ENCODE measurements at places on chromosomes 6 and 20. TPM values are rescaled to one million over a fixed set of nuclear protein-coding genes. Genes with fewer than 3 reads are reported as not detected.

GRCh38 chr20:58569241-58570125, 54.3 kb upstream of the APCDD1L start:
- H3K4me1 ChIP-seq = no peaks in the 10 kb centered on the region
- H3K27ac ChIP-seq = no peak overlapping the region
- no peaks in the 10 kb centered on the region for H3K27me3 ChIP-seq
- no peak overlapping the region for H3K4me3 ChIP-seq
- H3K36me3 ChIP-seq = no peaks in the 10 kb centered on the region
- DNase-seq = no peak

Gene MOXD1
- not detected for polyA plus RNA-seq

Gene ASF1A
- 14.4 TPM for polyA plus RNA-seq

- H3K27me3 ChIP-seq = peaks cover 89% of the 10 kb centered on the region
- no peak for DNase-seq
- H3K4me3 ChIP-seq = no peak overlapping the region
- no peaks in the 10 kb centered on the region for H3K36me3 ChIP-seq
- H3K27ac ChIP-seq = no peak overlapping the region
Measured at GRCh38 chr6:50831186-50831585, 12.5 kb downstream of the TFAP2B start.

Gene LY6G6C
- polyA plus RNA-seq = not detected

DNA sequence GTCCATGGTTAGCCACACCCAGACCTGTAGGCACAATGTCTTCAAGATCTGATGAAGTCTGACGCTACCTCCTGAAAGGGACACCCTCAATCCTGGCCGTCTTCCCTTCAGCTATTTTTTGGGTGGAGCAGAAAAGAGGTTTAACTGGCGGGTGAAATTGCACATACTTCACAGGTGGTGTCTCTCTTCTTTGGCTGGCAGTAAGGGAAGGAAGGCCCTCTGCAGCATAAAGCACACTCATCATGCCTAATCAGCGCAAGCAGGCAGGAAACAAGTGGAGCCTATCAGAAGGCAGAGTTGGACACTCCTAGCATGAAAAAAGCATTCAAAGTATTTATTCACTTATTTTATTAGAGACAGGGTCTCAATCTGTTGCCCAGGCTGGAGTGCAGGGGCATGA, 32.9 kb downstream of the PNLDC1 start:
- no peak overlapping the region for H3K27ac ChIP-seq
- H3K27me3 ChIP-seq = no peaks in the 10 kb centered on the region
- no peak overlapping the region for H3K4me3 ChIP-seq
- no peaks in the 10 kb centered on the region for H3K36me3 ChIP-seq

DNA sequence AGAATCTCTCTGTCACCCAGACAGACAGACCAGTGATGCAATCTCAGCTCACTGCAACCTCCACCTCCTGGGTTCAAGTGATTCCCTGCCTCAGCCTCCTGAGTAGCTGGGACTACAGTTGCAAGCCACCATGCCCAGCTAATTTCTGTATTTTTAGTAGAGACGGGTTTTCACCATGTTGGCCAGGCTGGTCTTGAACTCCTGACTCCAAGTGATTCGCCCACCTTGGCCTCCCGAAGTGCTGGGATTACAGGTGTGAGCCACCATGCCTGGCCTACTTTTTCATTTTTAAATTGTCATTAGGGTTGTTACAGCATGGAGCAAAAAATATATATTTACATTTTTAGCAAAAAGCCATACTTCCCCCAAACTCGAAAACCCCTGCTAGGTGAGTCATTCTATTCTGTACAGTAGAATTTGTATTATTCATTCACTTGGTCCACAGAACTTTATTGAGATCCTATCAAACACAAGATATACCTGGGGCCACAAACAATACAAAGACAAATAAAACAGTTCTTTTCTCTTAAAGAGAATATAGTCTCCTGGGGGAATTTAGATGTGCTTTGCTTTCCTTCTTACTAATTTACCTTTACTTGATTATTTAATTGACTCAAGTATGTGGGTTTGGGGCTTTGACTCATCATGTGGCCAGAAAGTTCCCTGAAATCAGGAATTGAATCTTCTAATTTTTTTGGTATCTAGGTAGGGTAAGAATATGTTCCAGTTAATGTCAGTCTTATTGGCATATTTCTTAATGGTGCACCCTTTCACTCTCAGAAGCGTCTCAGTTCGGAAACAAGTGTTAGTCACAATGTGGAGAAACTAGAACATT, 16.6 kb upstream of the CCND3 start:
- no peaks in the 10 kb centered on the region for H3K27me3 ChIP-seq
- H3K27ac ChIP-seq = no peak overlapping the region
- no peak overlapping the region for H3K4me3 ChIP-seq
- no peaks in the 10 kb centered on the region for H3K36me3 ChIP-seq
- H3K4me1 ChIP-seq = peaks cover 10% of the 10 kb centered on the region

DNA sequence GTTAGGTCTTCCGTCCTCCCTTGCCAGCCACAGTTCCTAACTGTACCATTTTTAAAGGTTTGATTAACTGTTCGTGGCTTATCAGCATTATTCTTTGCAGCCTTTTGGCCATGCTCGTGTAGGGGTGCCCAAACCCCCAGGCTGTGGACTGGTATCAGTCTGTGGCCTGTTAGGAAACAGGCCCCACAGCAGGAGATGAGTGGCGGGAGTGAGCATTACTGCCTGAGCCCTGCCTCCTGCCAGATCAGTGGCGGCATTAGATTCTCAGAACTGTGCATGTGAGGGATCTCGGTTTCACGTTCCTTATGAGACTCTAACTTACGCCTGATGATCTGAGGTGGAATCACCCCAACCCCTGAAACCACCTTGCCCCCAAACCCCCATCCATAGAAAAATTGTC, 79.3 kb downstream of the TBC1D7 start:
- DNase-seq = no peak
- no peak overlapping the region for H3K4me3 ChIP-seq
- H3K36me3 ChIP-seq = no peaks in the 10 kb centered on the region
- no peaks in the 10 kb centered on the region for H3K27me3 ChIP-seq
- peaks cover 21% of the 10 kb centered on the region for H3K4me1 ChIP-seq

Gene PRDM13
- polyA plus RNA-seq = not detected

DNA sequence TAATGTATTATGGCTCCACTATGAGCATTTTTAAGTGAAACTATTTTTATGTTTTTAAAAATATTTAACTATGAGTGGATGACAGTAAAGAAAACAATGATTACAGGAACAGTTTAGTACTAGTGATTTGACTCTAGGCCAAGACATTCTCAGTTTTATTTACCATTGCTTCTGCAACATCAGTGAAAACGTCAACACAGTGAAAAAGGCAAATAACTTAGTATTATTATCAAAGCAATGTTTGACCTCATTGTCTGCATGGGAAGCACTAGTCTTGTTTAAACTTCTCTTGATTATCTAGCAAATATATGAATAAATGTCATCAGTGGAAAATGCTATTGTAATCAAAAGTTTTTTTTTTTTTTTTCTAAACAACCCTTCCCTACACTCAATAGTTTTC, 165.0 kb downstream of the HTR1B start:
- H3K27ac ChIP-seq = no peak overlapping the region
- DNase-seq = no peak
- H3K4me1 ChIP-seq = no peaks in the 10 kb centered on the region
- no peak overlapping the region for H3K4me3 ChIP-seq

DNA sequence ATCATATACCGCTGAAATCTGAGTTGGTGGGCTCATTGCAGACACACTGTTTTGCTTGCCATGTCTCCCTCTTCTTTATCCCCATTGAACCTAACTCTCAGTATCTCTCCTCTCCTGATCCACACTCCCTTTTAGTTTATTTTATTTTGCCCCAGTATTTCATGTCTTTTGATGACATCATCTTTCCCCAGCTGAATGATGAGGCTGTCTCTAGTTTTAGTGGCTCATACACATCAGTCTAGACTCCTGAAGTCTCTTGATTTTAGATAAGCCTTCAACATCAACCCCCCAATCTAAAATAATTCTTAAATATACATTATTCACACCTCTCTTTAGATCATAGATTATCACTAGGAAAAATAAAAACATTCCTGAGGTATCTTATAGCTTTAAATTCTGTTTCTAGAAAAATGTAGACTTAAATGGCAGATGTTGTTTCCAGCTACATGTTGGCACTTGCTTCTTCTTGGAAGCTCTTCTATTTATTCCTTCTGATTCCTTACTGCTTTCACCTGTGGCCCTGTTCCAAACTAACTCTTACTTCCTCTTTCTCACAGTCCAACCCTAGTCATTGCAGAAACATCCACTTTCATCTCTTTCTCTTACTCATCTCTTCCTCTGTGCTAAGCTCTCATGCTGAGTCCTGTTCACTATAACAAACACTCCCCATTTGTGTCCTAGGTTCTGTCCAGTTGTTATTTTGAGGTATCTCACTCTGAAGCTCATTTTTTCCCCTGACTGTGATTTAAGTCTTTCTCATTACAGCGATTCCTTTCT, 191.9 kb upstream of the SLC35B3 start:
- no peak overlapping the region for H3K4me3 ChIP-seq
- no peaks in the 10 kb centered on the region for H3K36me3 ChIP-seq
- no peak for DNase-seq

Gene EYA4
- polyA plus RNA-seq = not detected

Gene ZNF311
- 0.05 TPM for polyA plus RNA-seq

DNA sequence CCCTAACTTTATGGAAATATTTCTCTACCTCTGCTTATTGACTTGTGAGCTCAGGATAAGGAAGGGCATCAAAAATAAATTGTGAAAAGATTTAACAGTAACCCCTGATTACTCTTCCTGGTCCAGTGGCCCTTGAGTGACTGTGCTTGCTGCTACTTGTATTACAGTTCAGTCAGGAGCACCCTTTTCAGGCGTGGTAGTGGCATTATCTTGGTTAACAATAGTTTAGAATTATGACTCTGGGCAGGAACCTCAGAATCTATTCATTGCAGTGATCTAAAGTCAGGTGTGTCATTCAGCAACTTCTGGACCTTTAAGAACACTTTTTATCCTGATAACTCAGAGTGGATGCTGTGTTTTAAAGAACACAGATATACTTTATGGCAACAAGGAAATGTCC, 43.4 kb downstream of the FAM135A start:
- no peak overlapping the region for H3K4me3 ChIP-seq
- no peaks in the 10 kb centered on the region for H3K4me1 ChIP-seq
- no peak overlapping the region for H3K27ac ChIP-seq
- peaks cover 15% of the 10 kb centered on the region for H3K36me3 ChIP-seq
- DNase-seq = no peak
- no peaks in the 10 kb centered on the region for H3K27me3 ChIP-seq

DNA sequence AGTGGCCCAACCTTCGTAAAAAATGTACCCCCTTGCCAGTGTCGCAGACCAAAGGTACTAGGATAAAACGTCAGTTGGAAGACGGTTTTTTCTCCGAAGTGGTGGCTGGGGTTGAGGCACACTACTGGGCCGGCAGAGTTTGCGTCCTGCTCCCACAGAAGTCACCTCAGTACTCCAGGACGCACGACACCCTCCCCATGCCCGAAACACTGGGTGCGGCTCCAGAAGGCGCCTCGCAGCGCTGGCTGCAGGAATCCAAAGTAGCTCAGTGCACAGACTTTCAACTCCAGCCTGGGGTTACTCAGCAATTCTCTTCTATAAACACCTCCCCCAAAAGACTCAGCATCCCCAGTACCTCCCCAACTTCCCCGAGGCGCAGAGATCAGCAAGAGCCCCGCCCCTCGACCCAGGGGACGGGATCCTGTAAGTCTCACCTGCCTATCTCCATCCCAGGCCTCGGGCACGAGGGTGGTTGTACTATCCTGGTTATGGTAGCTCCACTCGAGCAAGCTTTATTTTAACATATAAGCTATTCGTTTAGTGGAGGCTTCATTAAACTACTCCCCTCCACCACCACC, 88.2 kb downstream of the ZFP64 start:
- H3K36me3 ChIP-seq = no peaks in the 10 kb centered on the region
- H3K4me1 ChIP-seq = peaks cover 31% of the 10 kb centered on the region
- H3K4me3 ChIP-seq = no peak overlapping the region
- peaks cover 40% of the 10 kb centered on the region for H3K27me3 ChIP-seq
- DNase-seq = peak; percentile 8

DNA sequence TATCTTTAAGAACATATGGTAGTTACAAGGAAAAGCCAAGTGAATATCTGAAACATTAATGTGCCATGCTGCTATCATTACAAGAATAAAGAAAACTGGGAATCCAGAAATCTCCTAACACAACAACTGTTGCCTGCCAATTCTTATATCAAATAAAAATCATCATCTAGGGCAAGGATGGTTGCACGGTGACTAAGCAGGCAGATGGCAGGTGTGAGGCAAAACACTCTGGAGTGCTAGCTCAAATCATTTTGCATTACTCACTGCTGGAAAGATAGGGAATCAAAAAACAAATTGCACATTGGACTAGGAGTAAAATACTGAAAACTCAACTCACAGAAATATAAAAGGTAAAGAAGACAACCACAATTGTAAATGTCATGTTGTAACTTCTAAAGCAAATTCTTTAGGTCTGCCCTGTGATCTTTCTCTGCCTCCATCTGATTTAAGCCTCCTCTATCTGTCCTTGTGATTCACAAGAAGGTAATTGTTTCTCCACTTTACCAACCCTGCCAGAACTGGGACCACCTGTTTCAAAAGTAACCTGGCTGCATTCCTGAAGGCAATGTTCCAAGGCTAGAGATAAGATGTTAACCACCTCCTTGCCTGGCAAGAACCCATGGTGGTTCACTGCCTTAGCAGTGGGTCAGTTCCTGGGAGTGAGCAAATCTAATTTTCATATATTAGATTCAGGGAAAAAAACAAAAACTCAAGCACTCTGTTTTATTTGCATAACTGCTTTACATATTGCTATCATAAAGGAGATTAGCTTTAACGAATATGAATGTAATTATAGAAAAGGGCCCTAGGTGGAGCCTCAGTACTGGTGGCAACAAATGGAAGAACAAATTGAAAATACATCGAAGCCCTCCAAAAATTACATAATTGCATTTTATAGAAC, 33.1 kb upstream of the LCA5 start:
- no peak for DNase-seq
- no peak overlapping the region for H3K4me3 ChIP-seq
- H3K4me1 ChIP-seq = no peaks in the 10 kb centered on the region
- H3K27ac ChIP-seq = no peak overlapping the region

GRCh38 chr6:11964729-11965335, 47.3 kb upstream of the HIVEP1 start:
- no peak overlapping the region for H3K4me3 ChIP-seq
- no peaks in the 10 kb centered on the region for H3K27me3 ChIP-seq
- no peaks in the 10 kb centered on the region for H3K4me1 ChIP-seq
- H3K36me3 ChIP-seq = no peaks in the 10 kb centered on the region
- peak; percentile 19 for DNase-seq

DNA sequence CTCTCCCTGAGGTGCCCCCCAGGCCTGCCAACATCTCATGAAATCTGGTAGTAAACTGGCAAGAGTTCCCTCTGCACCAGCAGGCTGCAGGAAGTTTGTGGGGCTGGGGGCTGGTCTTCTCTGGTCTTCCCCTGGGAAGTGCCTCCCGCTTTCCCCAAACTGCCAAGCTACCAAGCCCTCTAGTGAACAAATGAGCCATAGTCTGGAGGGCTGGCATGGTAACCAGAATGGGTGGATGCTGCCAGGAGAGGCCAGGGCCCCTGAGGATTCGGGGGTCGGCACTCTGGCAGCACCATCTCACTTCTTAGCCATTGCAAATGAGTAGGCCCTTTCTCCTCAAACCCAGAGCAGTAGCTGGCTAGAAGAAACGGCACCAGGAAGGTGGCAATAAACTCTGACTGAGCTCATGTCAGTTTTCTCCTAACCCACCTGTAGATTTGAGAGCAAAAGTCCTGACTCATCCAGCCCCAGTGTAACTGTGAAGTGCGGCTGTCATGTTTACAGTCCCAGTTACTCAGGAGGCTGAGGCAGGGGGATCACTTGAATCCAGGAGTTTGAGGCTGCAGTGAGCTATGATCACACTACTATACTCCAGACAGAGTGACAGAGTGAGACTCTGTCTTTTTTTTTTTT, 35.9 kb downstream of the ZC3H12D start:
- no peak overlapping the region for H3K27ac ChIP-seq
- peaks cover 9% of the 10 kb centered on the region for H3K36me3 ChIP-seq
- peaks cover 4% of the 10 kb centered on the region for H3K27me3 ChIP-seq
- DNase-seq = no peak
- H3K4me1 ChIP-seq = peaks cover 10% of the 10 kb centered on the region
